ENCODE measurements at places on chromosomes 16 and 17.

DNA sequence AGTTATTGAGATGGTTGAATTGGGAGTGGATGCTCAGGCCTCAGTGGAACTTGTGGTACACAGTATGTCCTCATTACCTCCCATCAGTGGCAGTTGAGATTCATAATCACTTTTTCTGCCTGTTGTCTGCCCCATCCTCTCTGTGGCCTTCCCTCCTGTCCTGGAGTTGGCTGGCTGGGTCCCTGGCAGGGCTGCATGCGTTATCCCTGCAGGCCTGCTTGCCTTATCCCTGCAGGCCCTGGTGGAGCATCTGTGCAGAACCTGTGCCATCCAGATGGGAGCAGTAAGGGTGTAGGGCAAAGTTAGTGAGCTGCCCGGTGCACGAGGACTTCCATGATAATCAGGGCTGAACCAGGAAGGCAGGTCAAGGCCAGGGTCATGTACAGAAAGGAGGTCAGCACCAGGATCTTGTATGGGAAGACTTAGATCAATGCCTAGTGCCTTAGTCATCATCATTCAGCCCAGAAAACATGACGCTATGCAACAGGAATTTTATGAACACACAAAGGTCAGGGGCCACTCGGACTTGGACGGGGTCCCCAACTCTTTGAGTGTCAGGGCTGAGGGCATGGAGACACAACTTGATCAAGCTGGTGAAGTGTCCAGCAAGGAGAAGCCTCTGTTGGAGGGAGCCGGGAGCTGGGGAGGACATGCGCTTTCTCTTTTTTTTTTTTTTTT lies 47.2 kb downstream of the ABCC1 start:
- DNase-seq: no peak

DNA sequence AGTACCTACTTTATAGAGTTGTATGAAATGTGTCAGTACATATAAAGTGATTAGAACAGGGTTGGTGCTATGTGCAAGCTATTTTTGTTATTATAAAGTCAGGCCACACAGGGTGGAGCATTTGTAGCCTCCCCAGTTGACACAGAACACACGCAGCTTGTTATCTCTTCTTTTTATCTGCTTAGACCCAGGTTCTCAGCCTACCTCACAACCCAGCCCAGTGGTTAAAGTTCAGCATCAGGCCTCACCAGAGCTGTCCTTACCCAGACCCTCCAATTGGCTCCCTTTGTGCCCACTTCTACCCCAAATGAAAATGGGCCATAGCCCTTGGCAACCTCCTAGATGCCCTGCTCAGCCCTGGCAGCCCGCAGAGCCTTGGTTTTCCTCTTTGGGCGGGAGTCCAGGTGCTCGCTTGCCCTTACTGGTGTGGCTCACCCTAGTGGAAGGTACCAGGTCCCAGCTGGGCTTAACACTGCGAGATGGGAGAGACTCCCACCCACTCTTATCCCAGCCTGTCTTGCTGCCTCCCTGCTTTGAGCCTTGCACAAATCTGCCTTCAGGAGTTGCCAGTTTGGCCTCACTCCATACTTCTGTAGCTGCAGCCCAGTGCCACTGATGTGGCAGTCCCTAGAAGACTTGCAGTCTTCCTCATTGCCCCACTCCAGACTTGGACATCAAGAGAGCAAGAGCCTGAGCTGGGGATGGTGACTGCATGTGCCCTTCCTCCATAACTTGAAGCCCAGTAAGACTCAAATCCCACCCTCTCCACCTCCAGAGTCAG lies 1.1 kb upstream of the PIGS start:
- no peak for DNase-seq

GRCh38 chr17:45241328-45242028 lies 19.8 kb downstream of the FMNL1 start:
- no peak for DNase-seq

DNA sequence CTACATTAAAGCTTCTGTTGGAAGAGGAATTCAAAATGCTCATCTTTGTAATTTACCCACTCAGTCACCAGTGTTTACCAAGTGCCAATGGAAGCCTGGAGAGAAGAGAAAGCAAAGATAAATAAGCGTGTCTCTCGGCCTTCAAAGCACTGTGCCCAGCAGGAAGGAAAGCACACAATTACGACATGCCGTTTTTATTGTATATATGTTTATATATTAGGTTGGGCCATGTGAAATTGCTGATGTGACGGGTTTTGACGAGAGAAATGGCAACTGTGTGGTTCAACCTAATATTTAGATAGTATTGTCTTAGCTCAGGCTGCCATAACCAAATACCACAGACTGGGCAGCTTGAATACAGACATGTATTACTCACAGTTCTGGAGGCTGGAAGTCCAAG lies 79.3 kb upstream of the HSBP1 start:
- DNase-seq: no peak

- no peak for DNase-seq
These were observed 8.9 kb downstream of the HAGH start for GRCh38 chr16:1817716-1818115.

DNA sequence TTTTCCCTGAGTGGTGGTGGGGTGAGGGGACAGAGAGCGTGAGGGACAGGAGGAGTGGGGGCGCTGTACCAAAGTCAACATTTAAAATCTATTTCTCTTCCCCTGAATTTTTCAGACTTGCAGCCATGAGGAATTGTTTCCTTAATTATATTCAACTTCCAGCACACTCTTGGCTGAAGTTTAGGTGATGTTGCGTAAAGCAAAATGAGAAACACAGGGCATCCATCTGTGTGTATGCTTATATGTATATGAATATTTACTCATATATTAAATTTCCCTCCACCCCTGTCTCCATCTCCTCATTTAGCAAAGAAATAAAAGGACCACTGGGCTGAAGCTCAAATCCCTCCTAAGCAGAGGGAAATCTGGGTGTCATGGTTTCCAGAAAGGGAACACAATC lies 218.1 kb downstream of the XYLT1 start:
- no peak for DNase-seq

DNA sequence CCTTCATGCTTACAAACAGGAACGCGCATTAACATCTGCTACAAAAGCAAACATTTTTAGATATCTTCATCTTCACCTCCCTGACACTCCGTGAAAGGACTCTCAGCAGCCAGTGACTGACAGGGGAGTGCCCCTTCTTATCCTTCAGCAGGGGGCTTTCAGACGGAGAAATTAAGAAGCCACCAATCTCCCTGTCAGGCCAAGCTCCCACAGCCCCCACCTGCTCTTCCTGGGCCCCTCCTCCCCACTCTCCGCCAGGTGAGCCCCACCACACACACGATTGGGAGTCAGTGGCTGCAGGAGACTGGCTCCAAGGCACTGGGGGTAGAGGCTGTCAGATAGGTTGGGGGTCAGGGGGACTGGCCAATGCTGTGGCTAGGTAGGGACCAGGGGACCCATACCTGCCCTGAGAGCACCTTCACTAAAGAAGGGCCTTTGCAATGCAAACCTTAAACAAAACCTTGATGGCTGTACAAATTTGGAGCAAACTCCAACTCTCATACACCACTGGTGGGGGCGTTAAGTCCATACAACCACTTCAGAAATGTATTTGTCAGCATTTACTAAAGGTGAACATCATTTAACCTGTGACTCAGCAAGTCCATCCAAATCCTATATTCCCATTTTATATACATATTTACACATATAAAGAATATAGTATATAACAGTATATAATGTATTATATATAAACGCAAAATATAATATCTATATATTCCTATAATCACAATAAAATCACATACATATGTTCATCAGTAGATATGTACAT lies 232.2 kb downstream of the ZNF423 start:
- no peak for DNase-seq
